Right renal cortex interstitium (tissue), 3 donors: ENCODE measurements at places on chromosomes 13 and 19. TPM values are rescaled to one million over a fixed set of nuclear protein-coding genes. Genes with fewer than 3 reads are reported as not detected.

MBD3L2 gene
- not detected for polyA plus RNA-seq

PAN3 gene
- polyA plus RNA-seq, result 54.1 TPM

ZNF497 gene
- polyA plus RNA-seq, result 3.3 TPM

TBCB gene
- polyA plus RNA-seq, result 122 TPM

KIR2DL1 gene
- not detected for polyA plus RNA-seq

HTR2A gene
- 1.1 TPM for polyA plus RNA-seq

A1BG gene
- 0.76 TPM for polyA plus RNA-seq

- DNase-seq, result no peak
Measured at GRCh38 chr13:39803851-39804250, 148.4 kb downstream of the COG6 start.

DNA sequence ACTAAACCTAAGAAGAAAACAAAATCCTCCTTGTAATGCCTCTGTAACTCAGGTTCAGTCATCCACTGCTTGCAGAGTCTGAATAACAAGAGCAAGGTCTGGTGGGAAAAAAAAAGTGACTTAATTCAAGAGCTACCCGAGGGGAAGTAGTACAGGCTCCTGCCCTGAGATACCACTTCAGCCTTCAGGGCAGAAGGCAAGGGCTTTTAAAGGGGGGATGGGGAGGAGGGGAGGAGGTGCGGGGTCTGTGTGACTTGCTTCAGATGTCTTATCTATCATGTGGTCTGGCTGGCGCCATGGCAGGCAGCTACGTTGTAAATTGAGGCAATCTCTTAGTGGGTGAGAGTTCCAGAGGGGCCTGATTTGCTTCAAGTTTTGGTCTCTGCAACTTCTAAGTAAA, 66.7 kb downstream of the LRRC63 start:
- DNase-seq, result no peak

GRCh38 chr13:111245576-111246384, 74.7 kb upstream of the TEX29 start:
- DNase-seq, result peak; percentile 30

GRCh38 chr19:30144802-30145201, 202.8 kb downstream of the URI1 start:
- no peak for DNase-seq

- no peak for DNase-seq
Measured at GRCh38 chr13:57409121-57409520, 222.4 kb upstream of the PCDH17 start.

GRCh38 chr13:79096099-79096498, 310.0 kb downstream of the RBM26 start:
- no peak for DNase-seq

DNA sequence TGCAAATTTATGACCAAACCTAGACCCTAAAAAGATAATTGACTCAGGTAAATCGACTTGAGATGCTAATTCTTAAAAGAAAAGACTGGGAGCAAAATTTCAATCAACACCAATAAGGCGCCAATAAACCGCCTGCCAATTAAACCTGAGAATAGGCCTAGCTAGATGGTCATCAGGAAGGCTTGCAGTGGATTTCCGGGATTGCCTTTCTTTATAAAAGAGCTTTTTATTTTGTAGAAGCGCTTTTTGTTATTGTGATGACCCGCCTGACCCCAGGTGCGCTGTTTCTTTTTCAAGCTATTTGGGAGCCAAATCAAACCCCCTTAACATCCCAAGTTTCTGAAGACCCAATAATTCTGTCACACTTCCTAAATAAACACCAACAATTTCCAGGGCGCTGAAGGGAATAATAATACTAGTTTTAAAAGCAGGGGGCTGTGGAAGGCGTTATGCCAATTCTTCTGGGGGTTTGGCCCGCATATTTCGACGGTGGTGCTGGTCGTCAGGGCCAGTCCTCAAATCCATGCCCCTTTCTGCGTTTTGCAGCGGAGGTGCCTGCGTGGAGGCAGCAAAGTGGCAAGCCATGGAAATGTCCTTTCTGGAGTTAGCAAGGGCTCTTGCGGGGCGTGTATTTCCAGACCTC, 2.9 kb upstream of the ZIC5 start:
- no peak for DNase-seq
